Right ventricle myocardium inferior (tissue), 1 donor: ENCODE measurements at places on chromosomes 12 and 14. TPM values are rescaled to one million over a fixed set of nuclear protein-coding genes. Genes with fewer than 3 reads are reported as not detected.
A peak's percentile ranks its signal among the peaks of the same experiment; 100 is the strongest.

SERPINA4 gene
- not detected for total RNA-seq

NEK9 gene
- total RNA-seq: 102 TPM

GDF3 gene
- total RNA-seq: not detected

DPPA3 gene
- not detected for total RNA-seq

TEDC1 gene
- total RNA-seq: 6.4 TPM

PMCH gene
- not detected for total RNA-seq

NOC4L gene
- 9.2 TPM for total RNA-seq

GYS2 gene
- total RNA-seq: not detected

TTC6 gene
- total RNA-seq: not detected

ITGA5 gene
- 53.5 TPM for total RNA-seq

KRT80 gene
- not detected for total RNA-seq

LAG3 gene
- total RNA-seq: 0.24 TPM

GRCh38 chr12:115700896-115701465 lies 576.5 kb downstream of the MED13L start:
- DNase-seq: no peak

DNA sequence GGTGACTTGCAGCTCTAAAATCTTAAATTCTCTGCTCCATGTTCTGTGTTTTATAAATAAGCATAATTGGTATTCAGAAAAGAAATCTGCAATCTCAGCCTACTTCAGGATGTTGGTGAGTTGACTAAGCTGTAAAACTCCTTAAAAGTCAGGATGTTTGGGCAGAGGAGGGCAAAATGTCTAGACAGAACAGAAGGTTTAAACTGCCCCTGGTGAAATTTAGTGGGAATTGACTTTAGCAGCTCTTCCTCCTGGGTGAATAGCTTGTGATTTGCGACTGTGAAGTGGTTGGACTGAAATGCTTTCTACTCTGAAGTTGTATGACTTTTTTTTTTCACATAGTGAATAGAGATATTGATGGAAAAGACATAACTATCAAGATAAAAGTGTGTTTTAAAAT lies 85.8 kb downstream of the CAND1 start:
- no peak for DNase-seq

DNA sequence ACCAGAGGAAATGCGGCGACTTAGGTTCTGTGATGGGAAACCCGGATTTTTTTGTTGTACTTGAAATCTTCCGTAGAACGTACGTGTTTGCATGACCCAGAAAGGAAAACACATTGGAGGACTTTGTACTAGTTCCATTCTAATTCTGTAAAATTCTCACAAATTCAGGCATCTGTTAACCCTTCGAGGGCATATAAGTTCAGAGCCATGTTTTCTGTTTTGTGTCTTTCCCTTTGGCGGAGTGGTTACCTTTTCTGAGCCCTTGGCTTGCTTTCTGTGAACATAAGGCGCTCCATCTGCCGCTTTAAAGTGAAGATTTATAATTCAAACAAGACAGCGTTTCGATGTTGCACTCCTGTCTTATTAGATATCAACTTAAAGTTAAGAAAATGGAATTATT lies 34.2 kb downstream of the BICD1 start:
- DNase-seq: no peak

- DNase-seq: no peak
These were observed 135.8 kb downstream of the KITLG start for GRCh38 chr12:88444481-88444880.

DNA sequence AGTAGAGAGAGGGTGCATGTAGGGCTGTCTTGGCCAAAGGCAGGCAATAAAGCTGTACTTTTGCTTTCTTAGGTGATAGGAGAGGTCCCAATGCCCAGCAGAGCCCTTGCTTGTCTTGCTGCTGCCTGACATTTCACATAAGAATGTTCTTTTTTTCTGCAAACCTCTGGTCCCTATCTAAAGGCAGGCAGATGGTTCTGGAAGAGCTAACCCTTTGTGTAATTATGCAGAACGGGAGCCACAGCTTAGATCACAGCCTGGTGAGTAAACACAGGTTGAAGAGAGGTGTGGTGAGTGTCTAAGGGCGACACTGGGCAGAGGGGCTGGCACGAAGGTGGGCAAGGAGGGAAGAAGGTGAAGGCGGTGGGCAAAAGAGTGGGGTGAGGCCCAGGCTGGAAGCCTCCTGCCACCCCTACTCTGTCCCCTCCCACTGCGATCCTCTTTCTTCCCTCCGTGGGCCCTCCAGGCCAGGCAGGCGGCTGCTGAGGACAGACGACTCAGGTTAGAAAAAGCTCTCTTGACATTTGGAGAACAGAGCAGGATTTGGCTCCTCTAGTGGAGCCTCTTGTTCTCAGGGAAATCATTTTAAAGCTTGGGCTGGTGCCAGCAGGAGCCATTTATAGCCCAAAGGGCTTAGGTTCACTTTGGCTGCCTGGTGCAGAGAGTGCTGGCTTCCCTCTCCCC lies 42.8 kb downstream of the PRMT8 start:
- DNase-seq: no peak

DNA sequence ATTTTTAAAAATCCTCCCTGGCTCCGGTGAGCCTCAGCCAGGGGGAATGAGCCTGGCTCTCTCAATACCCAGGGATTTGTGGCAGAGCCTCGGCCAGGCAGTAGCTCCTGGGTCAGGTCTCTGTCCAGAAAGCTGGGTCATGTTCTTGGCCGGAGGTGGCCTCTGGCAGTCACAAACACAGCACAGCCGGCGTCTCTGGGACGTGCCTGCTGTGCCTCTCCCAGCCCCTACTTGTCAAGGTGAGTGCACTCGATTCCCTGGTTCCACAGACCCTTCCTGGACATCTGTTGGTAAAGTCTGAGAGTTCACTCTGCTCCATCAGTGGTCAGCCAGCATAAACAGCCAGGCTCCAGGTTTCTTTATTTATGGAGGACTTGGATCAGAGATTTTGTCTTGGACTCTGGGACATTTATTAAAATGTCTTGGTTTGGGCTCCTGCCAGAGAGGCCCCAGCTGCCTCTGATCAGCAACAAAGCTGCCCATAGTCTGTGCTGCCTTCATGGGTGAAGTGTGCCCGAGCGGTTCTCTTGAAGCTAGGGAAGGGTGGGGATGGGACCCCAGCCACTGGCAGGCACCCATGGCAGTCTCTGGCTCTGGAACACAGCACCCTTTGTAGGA lies 56.7 kb downstream of the DGLUCY start:
- DNase-seq: no peak

GRCh38 chr14:71714225-71714624 lies 218.0 kb upstream of the RGS6 start:
- DNase-seq: no peak

GRCh38 chr12:102702447-102703114 lies 214.5 kb downstream of the PAH start:
- DNase-seq: no peak

- DNase-seq: no peak
These were observed 211.0 kb downstream of the SSPN start for GRCh38 chr12:26406391-26406790.

DNA sequence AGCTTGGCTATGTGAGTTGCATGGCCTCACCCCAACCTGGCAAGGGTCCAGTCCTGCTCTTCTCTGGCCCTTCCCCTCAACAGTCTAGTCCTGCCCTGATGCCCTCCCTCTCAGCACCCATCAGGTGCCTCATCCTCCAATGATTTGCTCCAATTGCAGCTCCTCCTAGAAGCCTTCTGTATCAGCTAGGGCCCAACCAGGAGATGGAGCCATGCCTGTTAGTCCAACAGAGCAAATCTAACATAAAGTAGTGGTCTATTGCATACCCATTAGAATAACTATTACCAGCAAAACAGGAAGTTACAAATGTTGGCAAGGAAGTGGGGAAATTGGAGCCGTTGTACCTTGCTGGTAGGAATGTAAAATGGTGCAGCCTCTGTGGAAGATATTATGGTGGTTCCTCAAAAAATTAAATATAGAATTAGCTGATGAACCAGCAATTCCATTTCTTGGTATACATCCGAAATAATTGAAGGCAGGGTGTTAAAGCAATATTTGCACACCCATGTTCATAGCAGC lies 163.5 kb downstream of the VRK1 start:
- DNase-seq: no peak

DNA sequence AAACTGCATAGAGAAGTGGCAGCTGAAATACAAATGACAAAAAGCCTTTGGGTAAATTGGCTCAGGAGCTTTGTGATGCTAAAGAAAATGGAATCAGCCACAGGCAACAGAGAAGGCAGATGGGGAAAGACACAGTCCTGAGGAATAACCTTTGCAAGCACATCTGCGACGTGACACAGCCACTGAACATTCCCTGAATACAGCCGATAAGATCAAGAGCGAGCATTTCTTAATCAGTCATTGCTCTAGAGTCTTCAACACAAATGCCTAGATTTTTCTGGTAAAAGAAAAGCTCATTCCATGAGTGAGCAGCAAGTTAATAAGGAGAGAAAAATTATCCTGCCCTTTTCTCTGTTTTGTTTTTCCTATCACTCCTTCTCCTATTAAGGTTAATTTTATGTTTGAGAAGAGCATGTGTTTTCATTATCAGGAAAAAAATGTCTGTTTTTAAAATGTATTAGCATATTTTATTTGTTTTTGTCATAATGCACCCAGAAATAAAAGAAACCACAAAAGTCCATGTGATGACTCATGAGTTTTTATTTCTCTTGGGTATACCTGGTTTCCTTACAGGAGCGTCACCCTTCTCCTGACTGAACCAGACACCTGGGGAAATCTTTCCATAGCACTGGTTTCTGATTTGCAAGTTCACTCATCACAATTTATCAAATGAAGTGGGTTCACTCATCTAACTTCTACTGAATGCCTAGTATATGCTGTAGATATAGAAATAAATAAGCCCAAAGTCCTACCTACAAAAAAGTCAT lies 45.4 kb upstream of the PCED1B start:
- no peak for DNase-seq

GRCh38 chr12:88539893-88540292 lies 40.4 kb downstream of the KITLG start:
- DNase-seq: no peak

GRCh38 chr14:36682338-36682737 lies 20.7 kb downstream of the PAX9 start:
- DNase-seq: no peak

DNA sequence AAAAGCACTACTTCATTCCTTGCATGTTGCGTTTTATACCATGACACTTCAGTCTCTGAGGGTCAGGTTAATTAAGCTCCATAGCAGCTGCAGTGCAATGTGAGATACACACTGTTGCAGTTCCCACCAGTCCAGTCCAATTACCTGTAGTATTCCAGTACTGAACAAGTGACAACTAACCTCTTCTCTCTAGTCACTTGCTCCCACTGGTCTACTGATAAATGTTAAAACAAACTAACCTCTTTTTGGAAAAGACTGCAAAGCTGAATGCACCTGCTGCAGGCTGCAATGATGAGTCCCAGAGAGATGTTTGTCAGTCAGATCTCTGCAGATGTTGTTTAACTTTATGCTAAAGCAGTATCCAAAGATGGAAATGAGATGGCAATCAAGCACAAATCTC lies 7.9 kb downstream of the NOVA1 start:
- DNase-seq: no peak

DNA sequence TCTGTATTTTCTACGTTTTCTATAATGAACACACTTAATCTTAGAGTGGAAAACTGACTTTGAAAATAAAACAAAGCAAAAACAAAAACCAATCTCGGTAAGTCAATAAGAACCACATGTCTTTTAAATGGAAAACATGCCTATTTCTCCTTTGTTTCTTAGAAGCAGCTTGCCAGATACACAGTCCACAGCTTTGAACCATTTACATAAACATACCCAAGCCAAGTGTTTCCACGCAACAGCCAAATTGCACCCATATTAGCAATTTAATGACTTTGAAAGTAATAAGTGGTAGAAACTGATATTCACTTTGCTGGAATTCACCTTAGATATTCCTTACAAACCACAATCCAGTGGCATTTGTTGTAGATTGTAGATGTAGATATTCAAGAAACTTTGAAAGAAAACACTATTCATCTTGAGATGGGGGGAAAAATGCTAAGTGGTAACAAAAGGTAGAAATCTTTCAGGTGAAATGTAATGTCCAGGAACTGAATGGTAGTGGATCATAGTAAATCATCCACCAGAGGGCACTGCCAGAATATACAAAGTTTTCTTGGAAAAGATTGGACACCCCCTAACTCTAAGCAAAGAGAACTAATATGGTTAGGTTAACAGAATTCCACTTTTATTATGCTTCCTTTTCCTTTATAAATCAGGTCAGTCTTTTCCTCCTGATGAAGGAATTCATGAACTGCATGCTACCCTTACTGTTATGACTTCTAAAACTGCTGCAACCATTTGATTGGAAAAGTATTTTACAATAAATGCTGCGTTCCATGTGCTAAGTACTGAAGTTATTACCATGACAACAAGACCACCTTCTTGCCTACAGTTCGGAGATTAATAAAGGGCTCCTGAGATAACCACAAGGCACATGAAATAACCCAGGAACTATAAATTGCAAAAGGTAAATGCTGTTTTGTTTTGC lies 69.8 kb downstream of the RERG start:
- no peak for DNase-seq

DNA sequence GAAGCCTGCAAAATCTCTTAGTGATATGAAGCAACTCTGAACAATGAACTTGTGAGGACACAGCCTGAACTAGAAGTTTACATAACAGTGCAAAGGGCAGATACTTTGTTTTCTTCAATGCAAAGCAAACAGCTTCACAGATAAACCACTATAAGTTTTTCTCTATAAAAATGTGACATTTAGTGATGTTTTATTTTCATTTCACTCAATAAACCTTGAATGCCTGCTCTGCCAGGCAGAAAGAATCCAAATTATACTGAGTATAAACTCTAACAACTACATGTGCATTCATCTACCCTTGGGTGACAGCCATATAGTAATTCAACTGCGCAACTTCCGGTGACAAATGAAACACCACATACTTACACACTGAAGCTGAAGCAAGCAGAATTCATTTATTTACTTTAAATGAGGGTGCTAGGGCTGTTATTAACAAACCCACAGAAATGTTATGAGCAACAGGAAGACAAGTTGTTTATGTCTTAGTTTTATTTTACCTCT lies 10.3 kb downstream of the DCP1B start:
- DNase-seq: no peak

DNA sequence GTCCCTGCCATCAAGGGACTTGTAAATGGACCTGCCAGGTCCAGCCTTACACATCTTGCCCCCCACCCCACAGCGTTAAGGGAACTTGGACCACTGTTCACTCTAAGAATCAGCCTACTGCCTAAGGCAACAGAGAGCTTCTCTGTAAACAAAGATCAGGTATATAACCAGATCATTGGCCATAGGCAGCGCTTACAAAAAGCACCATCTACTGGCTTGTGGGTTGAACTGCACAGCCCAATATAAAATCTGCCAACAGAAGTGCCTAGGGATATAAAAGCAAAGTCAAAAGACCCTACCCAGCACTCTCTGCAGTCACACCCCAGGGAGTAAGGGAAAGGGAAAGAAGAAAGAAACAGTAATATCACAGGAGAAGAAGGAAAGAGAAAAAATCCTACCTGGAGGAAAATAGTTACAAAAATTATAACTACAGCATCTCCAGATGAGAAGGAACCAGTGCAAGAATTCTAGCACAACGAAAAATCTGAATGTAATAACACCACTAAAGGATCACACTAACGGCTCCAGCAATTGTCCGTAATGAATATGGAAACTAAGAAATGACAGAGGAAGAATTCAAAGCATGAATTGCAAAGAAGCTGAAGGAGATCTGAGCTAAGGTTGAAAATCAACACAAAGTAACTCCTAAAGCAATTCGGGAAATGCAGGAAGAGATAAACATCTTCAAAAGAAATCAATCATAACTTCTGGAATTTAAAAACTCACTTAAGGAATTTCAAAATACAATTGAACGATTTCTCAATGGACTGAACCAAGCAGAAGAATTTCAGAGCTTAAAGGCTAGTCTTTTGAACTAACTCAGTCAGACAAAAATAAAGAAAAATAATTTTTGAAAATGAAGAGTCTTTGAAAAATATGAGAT lies 95.2 kb upstream of the PCED1B start:
- no peak for DNase-seq

GRCh38 chr14:24368562-24369252 lies 723 bp downstream of the NFATC4 start:
- peak; percentile 75 for DNase-seq
